Esophagus muscularis mucosa (tissue), 4 donors: ENCODE measurements at places on chromosomes 13 and 19. TPM values are rescaled to one million over a fixed set of nuclear protein-coding genes. Genes with fewer than 3 reads are reported as not detected.
A peak's percentile ranks its signal among the peaks of the same experiment; 100 is the strongest.

GRCh38 chr13:109101550-109102144, 472.2 kb downstream of the MYO16 start:
- DNase-seq, result no peak

GRCh38 chr13:20713014-20713376, 9.5 kb downstream of the IL17D start:
- DNase-seq, result no peak

Gene C19orf73
- 1.4 TPM for total RNA-seq

- peak; percentile 78 for DNase-seq
Measured at GRCh38 chr13:22198001-22198400, 527.1 kb downstream of the FGF9 start.

DNA sequence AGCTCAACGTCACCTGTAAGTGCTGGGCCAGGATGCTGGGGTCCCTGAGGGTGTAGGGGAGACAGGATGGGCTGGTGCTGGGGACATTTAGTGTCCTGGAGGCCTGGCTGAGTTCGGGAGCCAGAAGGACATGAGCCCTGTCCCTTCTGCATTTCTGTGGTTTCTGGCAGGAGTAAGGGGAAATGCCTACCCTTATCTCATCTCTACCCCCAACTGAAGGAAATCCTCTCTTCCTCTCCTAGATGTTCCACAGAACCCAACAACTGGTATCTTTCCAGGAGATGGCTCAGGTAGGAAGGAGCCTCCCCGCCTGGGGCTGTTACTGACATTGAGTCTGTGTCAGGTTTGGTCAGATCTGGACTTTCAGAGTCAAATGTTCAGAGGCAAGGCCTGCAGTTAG, 1.2 kb downstream of the CD33 start:
- DNase-seq, result no peak

GRCh38 chr19:36245210-36246005, 30.5 kb downstream of the ZNF146 start:
- no peak for DNase-seq

DNA sequence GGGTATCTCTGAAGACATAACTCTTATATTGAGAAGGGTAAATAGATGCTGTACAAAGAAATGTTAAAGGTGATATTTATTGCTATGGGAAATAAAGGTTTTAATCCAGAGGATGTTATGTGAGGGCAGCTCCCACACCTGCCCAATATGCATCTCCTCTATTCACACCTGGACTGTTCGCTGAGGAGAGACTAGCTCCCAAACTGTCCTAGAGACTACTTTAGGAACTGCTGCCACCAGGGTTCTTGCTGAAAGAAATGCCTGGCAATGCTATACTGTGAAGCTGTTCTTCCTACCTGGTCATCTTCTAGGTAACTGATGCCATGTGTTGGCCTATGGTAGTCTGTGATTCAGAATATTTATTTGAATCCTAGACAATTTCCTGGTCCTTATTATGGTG, 1421.5 kb upstream of the SPRY2 start:
- DNase-seq, result no peak
